ENCODE measurements at places on chromosomes 6 and 20.
A peak's percentile ranks its signal among the peaks of the same experiment; 100 is the strongest.

DNA sequence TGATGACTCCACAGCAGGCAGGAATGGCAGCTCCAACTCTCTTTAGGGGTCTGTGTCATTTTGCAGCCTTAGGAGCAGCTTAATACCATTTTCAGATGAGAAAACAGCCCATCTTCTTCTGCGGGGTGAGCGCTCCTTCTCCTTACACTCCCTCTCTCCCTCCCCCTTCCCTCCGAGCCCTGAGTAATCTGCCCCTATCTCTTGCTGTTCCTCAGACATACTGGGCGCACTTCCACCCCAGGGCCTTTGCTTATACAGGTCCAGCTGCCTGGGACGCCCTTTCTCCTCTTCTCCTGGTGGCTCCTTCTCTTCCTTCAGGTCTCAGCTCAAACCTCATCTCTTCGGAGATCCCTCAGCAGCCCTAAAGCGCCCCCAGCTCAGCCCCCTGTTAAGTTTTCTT lies 54.8 kb downstream of the SNAI1 start:
- no peak for DNase-seq

DNA sequence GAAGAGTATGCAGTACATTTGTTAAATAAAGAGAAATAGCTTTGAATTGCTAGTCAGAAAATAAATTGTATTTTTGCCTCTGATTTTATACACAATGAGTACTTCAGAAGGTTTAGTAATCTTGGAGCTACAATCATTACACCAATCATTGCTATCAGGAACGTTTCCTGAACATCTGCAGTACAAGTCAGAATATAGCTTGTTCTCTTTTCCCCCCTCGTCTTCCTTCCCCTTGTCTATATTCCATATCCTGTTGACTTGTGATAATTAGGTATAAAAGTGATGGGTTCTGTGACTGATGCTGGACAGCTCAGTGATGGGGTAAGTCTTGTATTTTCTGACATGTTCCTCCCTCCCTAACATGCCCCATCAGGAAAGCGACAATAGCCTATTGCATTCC lies 94.0 kb downstream of the AHI1 start:
- DNase-seq, result no peak

- DNase-seq, result no peak
Measured at GRCh38 chr20:13665709-13666395, 27.1 kb upstream of the TASP1 start.

DNA sequence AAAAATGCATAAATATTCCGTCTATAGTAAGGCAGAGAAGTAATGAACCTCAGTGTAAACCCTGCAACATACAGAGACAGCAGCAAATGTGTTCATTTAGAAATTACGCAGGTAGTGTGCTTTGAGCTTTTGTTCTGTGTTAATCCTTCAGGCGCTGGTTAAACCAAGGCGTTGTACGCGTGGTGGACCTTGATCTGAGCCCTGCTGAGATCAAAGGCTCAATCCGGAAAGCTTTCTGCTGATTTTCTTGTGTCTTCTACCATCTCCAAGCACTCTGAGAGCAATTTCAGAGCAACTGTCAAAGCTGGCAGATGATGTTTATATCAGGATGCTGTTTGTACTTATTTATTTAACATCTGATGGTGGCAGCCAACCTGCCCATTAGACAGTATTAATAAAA lies 382.8 kb downstream of the CDH26 start:
- no peak for DNase-seq

DNA sequence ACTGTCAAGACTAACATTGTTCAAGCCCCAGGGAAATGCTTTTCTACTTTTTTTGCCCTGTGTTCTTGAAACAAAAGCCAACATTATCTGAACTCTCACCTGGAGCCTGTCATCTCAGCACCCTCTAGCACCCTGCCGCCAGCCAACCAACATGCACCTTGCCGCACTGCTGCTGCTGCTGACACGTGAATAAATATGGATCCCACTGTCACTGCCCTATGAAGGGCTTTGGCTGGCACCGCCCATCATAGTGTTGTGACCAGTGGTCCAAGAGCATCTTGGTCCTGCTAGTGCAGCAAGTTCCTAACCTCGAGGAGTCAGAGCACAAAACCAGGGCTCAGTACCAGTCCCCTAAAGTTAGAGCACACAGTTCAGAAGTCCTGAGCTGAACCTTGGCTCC lies 41.6 kb downstream of the CENPW start:
- DNase-seq, result no peak

- no peak for DNase-seq
Measured at GRCh38 chr6:155985660-155986138, 530.1 kb upstream of the NOX3 start.

DNA sequence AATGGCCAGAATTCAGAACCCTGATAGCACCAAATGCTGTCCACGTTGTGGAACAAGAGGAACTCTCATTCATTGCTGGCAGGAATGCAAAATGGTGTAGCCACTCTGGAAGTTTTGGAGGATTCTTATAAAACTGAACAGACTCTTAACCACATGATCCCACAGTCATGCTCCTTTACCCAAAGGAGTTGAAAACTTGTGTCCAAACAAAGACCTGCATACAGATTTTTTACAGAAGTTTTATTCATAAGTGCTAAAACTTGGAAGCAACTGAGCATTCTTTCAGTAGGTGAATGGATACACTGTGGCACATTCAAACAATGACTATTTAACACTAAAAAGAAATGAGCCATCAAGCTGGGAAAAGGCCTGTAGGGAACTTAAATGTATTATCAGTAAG lies 32.5 kb downstream of the PREP start:
- no peak for DNase-seq

DNA sequence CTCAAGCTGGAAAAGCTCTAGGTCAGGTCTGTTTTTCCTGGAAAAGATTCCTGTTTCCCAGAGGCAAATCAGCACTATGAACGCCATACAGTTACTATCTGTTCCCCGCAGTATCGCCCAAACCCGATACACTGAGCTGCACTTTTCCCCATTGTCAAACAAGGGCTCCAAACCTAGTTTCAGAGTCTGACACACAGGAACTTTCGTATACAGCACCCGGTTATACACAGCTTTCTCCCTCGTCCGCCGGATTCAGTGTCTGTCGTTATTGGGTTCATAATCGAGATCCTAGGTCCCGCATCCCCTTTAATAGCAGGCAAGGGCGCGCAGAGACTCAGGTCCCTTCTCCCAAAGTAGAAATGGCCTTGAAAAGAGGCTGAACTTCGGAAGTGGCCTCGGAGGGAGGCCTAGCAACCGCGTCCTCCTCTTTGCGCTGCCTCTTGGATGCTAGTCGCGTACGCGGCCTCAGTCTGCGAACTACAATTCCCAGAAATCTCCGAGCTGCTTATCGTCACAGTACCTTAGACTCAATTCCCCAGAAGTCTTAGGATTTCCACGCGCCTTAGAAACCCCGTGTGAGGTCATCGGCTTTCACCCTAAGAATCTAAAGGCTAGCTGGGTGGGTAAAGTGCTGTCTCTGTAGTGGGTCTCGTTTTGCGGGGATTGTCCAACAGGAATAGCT lies 34.2 kb downstream of the ZNF391 start:
- no peak for DNase-seq

GRCh38 chr6:106511288-106512047 lies 117.8 kb downstream of the RTN4IP1 start:
- no peak for DNase-seq

DNA sequence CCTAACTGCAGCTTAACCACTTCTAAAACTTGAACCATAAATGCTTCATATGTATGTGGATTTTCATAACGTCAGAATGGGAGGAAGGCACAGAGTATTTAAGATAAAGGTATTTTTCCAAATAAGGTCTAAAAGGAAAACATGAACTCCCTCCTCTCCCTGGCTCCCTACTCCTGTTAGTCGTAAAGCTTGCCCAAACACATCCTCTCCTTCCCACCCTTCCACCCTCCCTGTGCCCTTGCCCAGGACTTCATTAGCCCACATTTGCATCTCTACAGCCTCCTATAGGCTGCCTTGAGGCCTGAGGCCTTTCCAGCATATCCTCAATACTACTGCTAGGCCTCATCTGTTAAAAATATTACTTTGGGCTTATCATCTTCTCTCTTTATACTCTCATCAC lies 17.1 kb upstream of the SMIM13 start:
- DNase-seq, result no peak

GRCh38 chr6:133512410-133513016 lies 271.4 kb downstream of the EYA4 start:
- peak; percentile 61 for DNase-seq

- no peak for DNase-seq
Measured at GRCh38 chr6:134766497-134766896, 183.4 kb downstream of the ALDH8A1 start.

- DNase-seq, result peak; percentile 5
Measured at GRCh38 chr6:119541132-119541905, 191.8 kb upstream of the MAN1A1 start.

All from RKO (cell line).